ENCODE measurements at places on chromosomes 4 and X.

GRCh38 chr4:1470816-1471442 lies 64.7 kb upstream of the NKX1-1 start:
- DNase-seq: no peak

DNA sequence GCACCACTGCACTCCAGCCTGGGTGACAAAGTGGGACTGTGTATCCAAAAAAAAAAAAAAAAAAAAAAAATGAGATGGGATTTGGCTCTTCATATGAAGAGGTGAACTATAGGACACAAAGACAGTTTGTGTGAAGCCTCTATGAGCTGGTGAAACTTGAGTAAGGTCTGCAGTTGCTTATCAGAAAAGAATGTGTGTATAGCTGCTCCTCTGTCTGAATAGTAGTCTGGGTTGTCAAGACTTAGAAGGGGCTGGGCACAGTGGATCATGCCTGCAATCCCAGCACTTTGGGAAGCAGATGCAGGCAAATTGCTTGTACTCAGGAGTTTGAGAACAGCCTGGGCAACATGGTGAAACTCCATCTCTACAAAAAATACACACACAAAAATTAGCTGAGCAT lies 82.8 kb downstream of the ARSF start:
- no peak for DNase-seq

DNA sequence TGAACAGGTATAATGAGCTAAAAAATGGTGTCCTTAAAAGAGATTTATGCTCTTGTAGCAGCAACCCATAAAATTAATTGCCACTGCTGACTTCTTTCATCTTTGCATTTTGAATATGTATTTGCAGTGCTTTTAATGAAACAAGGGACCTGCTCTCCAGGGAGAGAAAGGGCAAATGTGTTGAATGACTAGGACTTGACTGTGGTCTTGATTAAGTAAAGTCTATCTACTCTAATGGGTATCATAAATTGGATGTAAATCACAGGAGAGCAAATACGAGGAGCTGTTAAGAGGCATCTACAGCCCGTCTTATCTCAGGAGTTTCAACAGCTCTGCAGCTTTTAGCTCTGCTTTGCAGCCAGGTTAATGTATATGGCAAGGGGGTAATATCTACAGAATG lies 216.4 kb downstream of the PALLD start:
- DNase-seq: no peak

- no peak for DNase-seq
These were observed 33.6 kb upstream of the TBC1D9 start for GRCh38 chr4:140789759-140790158.

- no peak for DNase-seq
These were observed 20.8 kb downstream of the ARHGEF6 start for GRCh38 chrX:136759968-136760367.

- no peak for DNase-seq
These were observed 43.9 kb downstream of the ALPK1 start for GRCh38 chr4:112341033-112341432.

DNA sequence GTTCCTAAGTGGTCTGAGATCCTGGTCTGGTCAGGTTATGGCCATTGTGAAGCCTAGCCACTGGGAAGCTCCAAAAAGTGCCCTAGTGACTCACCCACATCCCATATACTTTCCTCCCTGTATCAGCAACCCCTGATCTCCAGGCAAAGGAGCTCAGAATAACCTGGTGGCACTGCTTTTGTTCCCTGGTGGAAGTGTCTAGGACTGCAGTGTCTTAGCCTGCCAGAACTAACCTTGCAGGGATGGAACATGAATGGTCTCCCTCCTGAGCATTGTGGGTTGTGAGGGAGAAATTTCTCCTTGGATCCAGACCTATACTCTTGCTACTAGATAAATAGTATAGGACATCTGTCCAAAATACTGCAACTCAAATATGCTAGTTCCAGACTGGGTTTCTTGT lies 27.9 kb upstream of the WDR1 start:
- DNase-seq: no peak

- no peak for DNase-seq
These were observed 7.7 kb upstream of the FAM53A start for GRCh38 chr4:1691737-1692373.

GRCh38 chr4:186688150-186688943 lies 35.3 kb downstream of the FAT1 start:
- DNase-seq: no peak

DNA sequence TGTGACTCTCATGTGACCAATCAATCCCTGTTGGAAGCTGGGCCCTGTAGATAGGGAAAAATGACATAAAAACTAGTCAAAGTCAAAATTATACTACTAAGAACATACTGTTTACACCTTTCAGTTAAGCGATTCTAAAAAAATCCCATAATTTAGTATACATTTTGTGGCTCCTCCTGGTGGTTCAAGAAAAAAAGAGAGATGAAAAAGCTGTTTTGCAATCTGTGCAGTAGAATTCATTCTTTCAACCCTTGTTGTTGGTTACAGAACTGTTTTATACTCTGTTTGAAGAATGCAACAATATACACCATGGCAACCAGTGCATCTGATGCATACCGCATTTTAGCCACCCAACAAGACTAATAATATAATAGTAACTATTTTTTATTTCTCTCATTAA lies 66.8 kb upstream of the ANK2 start:
- no peak for DNase-seq

DNA sequence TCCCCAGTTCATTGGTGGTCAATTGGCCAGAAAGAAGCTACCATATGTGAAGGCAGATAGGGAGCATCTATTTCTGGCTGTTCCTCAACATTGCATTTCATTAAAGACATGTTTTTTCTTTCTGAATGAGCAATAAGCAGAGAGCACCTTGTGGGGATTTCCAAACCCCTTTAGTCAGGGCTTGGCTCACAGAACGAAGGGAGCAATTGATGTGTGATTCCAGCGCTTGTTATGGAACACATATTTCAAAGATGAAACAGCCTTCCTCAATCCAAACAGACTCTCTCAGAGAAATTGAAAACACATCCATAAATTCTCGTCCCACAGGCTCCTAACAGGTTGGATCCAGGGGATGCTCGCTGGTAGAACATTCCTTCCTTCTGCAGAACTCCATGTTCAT lies 84.1 kb downstream of the CLCN4 start:
- DNase-seq: no peak

DNA sequence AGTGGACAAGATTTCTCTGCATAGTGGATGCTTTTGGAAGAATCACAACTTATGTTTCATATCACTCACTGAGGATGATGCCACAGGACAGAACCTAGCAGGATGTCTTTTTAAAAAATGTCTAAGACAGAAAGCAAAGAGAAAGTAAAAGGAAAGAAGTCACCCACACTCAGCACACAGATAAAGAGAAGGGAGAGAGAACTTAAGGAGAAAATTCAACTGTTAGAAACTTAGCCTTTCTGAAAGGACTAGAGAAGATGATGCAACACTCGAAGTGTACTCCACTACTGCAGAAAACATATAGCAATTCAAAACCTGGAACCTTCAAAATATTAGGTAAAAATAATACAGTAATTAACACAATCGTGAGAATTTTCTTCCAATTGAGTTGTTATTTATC lies 52.8 kb upstream of the STK26 start:
- no peak for DNase-seq

DNA sequence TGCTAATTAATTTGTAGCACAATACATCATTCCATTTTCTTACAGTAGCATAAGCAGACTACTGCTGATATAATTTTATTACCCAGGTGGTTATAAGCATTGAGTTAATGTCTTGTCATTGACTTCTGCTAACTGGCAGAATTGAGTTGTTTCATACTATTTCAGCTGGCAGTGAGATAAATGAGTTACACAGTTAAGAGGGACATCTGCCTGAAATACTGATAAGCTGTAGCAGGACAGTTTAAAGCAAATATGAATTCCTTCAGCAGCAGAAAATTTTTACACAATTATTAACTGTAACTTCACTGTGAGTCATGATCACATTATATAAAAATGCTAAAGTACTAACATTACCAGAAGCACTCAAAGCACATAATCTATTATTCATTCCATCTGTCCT lies 326.8 kb downstream of the INPP4B start:
- DNase-seq: no peak

- no peak for DNase-seq
These were observed 223.0 kb downstream of the COX18 start for GRCh38 chr4:72846280-72847111.

GRCh38 chr4:109214622-109215301 lies 87.7 kb downstream of the COL25A1 start:
- no peak for DNase-seq

GRCh38 chr4:176464748-176465147 lies 145.0 kb downstream of the SPCS3 start:
- DNase-seq: no peak

GRCh38 chr4:37803348-37803973 lies 23.0 kb upstream of the PGM2 start:
- no peak for DNase-seq

GRCh38 chr4:110641218-110641617 lies 18.3 kb upstream of the PITX2 start:
- DNase-seq: no peak
